ENCODE measurements at places on chromosomes 7 and 10.

DNA sequence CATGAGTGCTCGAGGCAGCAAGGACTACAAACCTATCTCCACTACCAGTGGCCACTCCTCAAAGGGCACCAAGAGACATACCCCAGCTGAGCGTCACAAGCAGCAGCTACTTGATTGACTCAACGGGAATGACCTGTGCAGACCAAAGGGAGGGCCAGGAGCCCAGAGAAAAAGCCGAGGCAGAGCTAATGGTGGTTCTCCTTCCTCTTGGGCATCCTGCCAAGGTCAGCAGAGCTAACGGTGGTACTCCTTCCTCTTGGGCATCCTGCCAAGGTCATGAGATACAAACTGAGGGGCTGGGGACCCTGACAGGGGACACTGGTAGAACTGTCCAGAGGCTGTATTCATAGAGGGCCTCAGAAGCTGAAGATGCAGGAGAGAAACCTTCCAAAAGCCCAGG, 60.4 kb downstream of the FAM53B start:
- no peak for DNase-seq

- DNase-seq = no peak
These were observed 139.4 kb downstream of the TNS3 start for GRCh38 chr7:47442605-47442865.

- no peak for DNase-seq
These were observed 133.4 kb downstream of the JCAD start for GRCh38 chr10:29925771-29926692.

DNA sequence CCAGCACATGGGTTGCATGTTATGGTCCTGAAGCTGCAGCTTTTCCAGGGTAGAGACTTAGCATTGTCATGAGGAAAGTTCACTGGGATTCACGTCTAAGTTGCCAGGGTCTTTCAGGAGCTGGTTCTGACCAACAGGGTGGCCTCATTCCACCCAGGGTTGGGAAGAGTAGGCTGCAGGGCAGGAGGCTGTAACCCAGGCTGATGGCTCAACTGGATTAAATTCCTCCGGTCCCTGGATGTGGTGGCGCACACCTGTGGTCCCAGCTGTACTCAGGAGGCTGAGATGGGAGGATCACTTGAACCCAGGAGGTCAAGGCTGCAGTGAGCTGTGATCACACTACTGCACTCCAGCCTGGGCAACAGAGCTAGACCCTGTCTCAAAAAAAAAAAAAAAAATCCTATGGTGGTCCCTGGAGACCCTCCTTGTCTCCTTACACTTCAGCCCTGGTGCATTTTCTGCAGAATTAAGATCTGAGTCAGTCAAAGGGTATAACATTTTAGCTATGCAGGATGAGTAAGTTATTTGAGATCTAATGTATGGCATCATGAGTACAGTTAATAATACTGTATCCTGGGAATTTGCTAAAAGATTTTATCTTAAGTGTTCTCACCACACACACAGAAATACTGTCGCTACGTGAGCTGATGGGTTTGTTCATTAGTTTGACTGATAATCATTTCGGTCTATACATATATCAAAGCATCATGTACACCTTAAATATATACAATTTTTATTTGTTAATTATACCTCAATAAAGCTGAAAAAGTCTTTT, 44.0 kb downstream of the ASB13 start:
- DNase-seq = no peak

GRCh38 chr10:22849077-22849805, 78.6 kb upstream of the ARMC3 start:
- peak; percentile 13 for DNase-seq

DNA sequence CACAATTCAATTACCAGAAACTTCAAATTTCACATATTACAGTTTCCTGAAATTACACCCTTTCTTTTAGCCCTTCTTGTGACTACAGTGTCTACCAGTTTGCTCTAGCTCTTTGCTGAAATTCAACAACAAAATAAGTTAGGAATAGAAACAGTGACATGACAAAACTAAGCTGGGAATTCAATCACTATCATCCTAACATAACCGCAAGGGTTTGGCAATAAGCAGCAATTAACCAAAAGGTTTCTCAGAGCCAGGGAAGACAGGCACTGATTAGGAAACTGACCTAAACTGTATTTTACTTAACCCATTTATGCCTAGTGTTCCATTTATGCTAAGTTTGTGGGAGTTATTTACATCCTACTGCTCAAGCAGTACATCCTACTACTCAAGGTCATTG, 31.3 kb downstream of the HIBADH start:
- DNase-seq = no peak

DNA sequence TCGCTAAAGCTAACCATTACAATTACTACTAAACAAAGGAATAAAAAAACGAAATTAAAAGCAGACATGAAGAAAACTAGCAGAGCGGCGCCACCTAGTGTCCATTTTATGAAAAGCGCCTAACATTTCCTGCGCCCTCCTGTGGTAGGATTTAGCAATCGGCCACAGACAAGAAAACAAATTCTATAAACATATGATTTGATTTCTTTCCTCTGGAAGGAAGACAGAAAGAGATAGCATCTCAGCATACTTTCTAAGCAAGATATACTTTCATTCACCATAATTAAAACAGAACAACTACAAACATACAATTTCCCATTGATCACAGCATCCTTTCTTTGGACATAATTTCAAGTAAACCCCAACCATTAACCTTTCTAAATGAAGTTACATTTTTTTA, 337.7 kb upstream of the NPVF start:
- peak; percentile 70 for DNase-seq

GRCh38 chr10:34169131-34169530, 646.0 kb downstream of the PARD3 start:
- DNase-seq = no peak

DNA sequence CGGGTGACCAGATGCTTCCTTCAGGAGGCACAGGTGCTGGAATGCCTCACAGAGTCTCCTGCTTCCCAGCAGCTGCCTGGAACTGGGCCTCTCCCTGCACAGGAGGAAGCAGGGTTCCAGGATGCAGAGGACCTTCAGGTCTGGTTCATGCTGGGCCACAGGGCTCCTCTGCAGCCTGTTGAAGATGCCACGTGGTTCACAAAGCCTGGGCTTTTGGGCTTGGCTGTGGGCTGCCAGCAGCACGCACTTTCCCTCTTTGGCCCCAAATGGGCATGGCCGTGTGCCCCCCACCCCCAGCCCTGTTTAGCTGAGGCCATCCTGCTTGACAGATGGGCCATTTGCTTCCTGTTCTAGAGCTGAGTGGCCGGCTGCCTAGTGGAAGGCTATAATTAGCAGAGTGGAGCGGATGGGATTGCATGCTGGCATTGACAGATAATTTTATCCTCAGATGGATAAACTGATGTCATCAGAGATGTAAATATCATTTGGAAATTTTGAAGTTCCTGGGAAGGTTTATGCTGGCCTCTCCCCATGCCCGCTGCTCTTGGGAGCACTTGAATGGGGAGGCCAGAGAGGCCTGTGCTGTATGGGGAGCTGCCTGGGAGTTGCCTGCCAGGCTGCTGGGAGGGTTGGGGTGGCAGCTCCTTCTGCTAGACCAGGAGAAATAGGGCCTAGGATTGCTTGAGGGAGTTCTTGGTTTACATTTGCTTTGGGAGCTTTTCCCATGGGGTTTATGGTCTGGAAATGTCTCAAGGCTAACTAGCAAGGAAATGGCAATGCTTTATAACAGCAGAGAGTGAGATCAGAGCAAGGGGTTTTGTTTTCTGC, 28.2 kb downstream of the TSPAN15 start:
- DNase-seq = peak; percentile 41

GRCh38 chr10:26543567-26544306, 105.6 kb downstream of the APBB1IP start:
- DNase-seq = no peak

DNA sequence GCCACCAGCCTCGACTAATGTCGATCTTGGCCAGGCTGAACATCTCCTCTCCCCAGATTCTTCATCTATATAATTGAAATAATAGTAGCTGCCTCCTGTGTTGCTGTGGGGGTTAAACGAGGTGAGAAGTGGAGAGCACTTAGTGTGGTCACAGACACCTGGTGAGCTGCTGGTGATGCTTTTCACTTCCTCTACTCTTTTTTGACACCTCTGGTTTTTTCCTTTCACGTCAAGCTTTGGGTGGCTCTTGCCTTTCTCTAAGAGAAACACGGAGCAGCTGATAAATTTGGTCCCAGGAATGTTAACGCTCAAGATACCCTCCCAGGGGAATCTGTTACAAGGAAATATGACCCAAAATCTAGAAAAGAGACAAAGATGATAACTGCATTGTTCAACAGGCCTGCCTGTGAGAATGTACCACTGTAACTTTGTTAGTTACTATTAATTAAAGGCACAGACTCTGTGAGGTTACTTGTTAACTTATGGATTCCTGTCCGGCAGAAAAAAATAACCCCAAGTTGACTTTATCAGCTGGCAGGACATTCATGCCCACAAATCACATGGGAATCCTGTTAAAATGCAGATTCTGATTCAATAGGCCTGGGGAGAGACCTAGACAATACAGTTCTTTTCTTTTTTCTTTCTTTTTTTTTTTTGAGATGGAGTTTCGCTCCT, 9.5 kb upstream of the NPFFR1 start:
- DNase-seq = no peak

DNA sequence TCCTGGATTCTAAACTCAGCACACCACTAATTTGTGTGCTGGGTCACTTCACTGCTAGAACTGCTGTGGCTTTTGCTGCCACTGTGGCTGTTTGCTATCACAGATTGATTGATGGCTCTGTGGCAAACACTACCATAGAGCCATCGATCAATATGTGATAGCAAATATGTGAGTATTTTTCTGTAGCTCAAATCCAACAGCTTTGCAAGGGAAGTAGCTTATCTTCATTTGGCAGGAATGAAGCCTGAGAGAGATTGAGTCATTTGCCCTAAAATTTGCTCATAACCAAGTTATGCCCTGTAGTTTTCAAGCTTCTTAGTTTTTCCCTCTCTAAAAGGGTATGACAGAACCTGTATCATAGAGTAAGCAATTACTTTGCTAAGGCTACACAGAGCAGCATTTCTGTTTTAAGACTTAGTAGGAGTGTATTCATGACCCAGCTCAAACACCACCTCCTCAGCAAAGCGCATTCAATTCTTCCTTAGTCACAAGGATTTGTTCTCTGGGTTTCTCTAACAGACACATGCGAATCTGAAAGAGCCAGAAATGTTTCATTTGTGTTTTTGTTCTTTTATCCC, 43.1 kb downstream of the MINPP1 start:
- DNase-seq = no peak

DNA sequence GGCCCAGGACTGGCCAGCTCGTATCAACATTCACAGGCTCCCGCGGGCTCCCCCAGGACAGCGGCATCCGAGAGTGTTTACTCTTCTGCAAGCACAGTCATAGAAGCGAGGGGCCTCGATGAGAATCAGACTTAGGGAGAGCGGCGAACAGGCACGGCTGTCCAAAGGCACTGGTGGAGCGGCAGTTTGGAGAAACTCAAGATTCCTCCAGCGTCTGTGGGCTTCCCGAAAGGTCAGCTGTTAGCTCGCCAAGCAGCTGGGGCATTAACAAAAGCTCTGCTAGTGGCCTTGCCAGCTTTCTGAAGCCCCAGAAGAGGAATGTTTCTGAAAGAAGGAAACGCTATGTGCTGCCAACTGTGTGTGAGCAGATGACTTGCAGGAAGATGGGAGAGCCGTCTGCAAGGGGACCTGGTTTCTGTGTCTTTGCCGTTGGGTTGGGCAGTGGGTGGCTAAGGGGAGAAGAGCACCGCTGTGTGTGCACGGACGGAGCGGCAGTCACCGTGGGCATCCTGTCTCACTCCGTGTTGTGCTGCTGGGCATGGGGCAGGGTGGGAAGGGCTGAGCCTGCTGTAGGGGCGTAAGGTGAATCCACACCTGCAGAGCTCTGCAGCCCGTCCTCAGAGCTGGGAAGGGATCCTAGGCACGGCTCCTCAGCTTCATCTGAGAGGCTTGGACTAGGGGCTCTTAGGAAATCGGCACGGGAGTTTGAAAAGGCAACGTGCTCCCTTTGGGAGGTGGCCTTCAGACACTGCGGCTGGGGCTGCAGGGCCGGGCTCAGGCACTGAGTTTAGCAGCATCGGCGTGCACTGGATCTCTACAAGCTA, 42.1 kb downstream of the AMZ1 start:
- no peak for DNase-seq

- DNase-seq = no peak
These were observed 1066.5 kb downstream of the TYW1 start for GRCh38 chr7:68063171-68063570.

- DNase-seq = no peak
These were observed 260.9 kb downstream of the ZMYND11 start for GRCh38 chr10:396107-396506.

- no peak for DNase-seq
These were observed 123.0 kb upstream of the JCAD start for GRCh38 chr10:30182191-30183054.

GRCh38 chr7:5635461-5636445, 145.7 kb downstream of the RNF216 start:
- DNase-seq = no peak

All from right lung (tissue), 10 donors.